ENCODE measurements at places on chromosomes 6 and 20. TPM values are rescaled to one million over a fixed set of nuclear protein-coding genes. Genes with fewer than 3 reads are reported as not detected.

TMEM200A gene
- polyA plus RNA-seq = 2.2 TPM

OVOL2 gene
- polyA plus RNA-seq = not detected

FAM209A gene
- polyA plus RNA-seq = not detected

GRCh38 chr6:170147056-170147787, 143.7 kb downstream of the DLL1 start:
- peaks cover 6% of the 10 kb centered on the region for H3K36me3 ChIP-seq
- DNase-seq = no peak
- peak overlapping the region; percentile 87 for H3K4me3 ChIP-seq
- H3K27me3 ChIP-seq = peaks cover 20% of the 10 kb centered on the region

DNA sequence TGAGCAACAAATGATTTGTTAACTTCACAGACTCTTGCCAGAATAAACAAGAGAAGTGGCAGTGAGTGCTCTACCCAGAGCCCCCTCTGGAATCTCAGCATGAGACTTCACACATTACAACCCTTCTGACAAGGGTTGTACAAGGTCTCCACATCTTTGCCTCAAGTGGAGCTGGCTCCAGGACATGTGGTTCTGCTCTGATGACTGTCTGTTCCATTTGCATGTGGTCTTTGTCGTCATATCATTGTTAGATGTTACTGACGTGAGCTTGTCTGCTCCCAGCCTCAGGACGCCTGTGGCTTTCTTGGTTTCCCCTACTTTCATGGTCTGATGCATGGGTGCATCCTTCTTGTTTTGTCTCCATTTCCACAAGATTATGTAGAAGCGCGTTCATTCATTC, 115.0 kb downstream of the SLC24A3 start:
- H3K27me3 ChIP-seq = peaks cover 6% of the 10 kb centered on the region
- H3K27ac ChIP-seq = no peak overlapping the region
- H3K4me1 ChIP-seq = no peaks in the 10 kb centered on the region
- no peak overlapping the region for H3K4me3 ChIP-seq
- H3K36me3 ChIP-seq = no peaks in the 10 kb centered on the region

POPDC3 gene
- polyA plus RNA-seq = not detected
